ENCODE measurements at places on chromosomes 1 and 21.

DNA sequence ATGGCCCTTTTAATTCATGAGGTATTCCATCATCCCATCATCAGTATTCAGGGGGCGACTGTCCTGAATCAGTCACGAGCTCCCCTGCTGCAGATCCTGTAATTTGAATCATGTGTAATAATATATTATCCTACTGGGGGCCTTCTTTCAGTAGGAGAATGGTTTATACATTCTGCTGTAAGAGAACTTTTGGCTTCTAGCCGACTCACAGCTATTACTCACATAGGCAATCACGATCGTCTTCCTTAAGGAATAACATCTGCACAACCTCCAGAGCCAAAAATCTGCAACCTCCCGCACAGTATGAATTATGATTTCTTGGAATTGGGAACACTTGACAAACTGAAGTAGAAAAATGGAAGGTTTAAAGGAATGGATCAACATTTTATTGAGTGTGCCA, 343.0 kb downstream of the USP25 start:
- no peak for DNase-seq

GRCh38 chr1:92363401-92363800, 64.5 kb downstream of the RPAP2 start:
- DNase-seq, result no peak

GRCh38 chr1:240212556-240212955, 120.9 kb downstream of the FMN2 start:
- DNase-seq, result no peak

DNA sequence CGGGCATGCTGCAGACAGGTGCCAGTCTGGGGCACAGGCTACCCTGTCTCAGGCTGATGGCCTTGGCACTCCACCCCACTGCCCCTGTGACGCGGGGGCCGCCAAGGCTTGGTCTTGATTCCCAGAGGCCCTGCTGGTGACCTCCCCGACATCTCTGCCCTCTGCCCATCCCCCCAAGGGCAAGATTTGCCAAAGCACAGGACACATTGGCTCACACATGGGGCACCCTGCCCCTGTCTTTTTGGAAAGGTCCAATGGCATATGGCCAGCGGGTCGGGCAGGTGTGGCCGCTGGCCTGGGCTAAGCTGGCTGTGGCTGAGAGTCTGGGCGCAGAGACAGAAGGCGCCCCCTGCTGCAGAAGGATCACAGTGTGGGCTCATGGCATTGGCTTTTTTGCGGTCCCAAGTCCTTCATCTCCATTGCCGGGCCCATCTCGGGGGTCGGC, 4.6 kb downstream of the MIB2 start:
- DNase-seq, result no peak

DNA sequence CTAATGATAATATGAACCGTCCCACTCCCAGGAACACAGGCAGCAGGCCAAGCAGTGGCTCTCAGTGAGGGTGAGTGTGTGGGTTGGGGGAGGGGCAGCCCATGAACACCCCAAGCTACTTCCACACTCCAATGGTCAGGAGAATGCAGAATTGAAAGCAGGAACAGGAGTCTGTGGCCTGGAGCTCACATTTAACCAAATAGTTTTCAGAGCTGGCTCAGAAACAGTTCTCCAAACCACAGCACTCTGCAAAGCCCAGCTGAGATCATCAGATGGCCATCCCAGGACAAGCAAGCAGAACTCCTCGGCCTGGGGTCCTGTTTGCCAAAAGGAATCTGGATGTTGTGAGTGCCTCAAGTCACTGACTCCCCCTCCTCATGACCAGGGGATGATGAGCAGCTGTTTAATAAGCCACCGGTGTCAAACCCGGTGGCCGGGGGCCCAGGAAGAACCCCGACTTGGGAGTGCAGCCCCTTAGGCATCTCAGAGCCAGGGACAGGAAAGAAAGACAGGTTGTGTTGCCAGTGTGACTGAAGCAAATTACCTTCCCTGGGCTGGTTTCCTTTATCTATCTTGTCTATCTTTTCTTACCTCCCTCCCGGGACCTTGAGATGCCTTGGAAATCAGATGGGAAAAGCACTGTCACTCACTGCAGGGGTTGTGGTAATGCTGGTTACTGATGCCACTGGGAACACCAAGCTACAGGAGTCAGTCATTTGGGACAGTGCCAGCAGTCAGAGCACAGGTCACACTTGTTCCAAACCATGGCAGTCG, 20.4 kb downstream of the DEGS1 start:
- no peak for DNase-seq

DNA sequence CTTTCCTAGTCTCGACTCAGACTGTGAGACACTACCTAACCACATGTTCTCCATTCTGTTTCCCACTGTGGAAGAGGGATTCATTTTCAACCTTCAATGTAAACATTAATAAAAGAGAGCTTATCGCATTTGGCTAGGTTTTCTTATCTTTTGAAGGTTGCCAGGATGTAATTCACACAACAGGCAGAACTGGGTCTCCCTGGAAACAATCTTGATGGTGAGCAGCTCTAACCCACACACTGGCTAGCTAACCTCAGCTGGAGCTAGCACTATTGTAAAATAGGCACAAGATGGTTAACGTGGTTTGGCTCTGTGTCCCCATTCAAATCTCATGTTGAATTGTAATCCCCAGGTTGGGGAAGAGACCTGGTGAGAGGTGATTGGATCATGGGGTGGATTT, 75.1 kb downstream of the ZSCAN20 start:
- no peak for DNase-seq

DNA sequence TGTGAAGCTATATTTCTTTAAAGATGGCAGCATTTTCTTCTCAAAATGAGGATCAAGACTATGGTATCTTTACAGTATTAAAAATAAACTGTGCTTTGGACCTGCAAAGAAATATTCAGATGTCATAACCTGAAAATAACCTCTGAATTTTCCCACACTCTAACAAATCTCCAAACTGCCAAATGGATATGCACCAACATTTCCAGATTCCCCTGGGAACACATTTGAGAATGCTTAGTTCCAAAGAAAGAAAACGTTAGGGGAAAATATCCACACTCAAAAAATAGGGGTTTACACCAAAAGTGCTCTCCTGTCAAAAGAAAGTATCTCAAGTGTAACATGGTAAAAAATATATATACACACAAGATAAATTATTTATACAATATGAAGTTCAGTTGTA, 69.1 kb upstream of the ARHGAP29 start:
- DNase-seq, result no peak

DNA sequence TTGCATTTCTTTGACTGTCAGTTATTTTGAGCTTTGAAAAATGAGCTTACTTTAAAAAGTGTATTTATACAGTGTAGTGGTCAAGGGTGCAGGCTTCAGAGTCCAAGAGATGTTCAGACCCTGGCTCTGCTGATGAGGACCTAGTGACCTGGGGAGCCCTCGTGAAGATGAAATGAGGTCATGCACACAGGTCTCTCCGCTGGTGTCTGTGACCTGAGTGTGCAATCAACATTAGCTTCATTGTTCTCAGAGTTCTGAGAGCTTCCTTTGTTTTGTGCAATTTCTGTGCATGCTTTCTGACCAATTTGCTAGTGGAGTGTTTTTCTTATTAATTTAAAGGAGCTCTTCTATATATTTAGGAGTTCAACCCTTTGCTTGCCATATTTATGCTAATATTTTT, 71.3 kb downstream of the RIPK4 start:
- no peak for DNase-seq

Data from DMS153 (cell line).